ENCODE measurements at places on chromosomes 16 and 17.
A peak's percentile ranks its signal among the peaks of the same experiment; 100 is the strongest.

DNA sequence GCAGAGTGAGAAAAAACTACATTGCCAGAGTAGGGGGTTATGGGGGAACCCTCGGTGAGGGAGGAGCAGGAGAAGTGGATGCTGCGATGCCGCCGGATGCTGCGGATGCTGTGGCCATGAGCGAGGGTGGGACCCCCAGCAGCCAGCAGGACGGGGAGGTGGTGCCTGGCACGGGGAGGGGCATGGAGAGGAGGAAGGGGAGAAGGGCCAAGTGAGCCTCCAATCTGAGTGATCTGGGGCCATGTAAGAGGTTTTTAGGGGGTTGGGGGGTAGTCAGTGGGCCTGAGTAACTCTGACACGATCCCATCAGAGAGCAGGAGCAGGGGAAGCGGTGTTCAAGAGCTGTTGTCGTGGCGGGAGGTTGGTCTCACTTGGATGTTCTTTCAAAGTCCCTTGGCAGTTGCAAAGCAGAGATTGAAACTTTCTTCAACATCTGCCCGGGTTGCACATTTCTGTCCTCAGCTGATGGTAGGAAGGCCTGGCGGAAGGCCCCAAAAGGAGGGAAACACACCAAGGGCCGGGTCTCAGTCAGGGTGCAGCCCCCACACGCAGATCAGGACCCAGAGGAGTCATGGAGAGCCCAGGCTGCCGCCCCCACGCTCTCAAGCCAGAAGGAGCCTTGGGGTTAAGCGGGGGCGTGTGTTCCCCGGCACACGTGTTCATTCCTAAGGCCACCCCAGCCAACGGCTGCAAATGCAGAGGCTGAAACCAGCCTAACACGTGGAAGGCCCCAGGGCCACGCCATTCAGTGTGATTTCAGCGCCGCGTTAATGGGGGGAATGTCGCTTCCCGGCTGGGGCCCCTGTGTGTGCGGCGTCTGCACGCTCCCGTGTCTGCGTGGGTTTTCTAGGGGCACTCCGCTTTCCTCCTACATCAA is 81.7 kb downstream of the ZDHHC7 start:
- DNase-seq, result no peak

- DNase-seq, result no peak
These were observed 6.2 kb downstream of the SPATA2L start for GRCh38 chr16:89695086-89695874.

DNA sequence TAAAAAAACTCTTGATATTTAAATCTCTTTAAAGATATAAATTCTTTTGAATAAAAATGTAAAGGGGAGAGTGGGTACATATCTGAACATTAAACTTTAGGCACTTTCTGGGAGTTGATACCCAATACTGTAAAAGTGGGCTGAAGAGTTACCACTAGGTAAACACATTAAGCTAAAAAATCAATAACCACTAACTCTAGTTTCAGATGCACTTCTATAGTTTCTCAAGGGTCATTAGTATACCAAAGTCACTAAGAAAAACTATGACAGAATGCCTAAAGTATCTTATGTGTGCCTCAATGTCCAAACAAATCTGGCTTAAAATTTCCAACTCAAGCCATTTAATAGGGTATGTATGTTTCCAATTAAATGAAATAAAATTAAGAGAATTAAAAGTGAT is 13.1 kb upstream of the CFDP1 start:
- no peak for DNase-seq

DNA sequence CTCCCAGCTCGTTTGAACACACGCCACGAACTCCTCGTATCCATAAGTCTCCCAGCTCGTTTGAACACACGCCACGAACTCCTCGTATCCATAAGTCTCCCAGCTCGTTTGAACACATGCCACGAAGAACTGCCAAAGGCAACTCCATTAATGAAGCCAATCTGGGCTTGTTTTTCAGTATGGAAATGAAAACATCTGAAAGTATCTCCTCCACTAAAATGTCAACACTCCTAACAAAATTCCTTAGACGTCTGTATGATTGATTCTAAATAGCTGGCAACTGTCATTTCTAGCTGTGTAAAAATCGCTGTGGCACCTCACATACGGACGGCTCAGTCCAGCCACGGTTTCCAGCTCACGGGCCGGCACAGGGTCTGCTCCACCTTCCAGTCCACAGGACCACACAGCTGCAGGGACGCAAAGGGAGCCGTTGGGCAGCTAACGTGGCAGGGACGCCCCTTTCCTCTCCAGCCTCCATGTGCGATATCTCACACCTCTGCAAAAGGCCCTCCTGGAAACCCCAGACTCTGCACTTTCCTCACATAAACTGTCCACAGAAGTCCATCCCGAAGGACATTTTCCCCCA is 67.1 kb upstream of the METRNL start:
- no peak for DNase-seq

- no peak for DNase-seq
These were observed 31.3 kb upstream of the TAC4 start for GRCh38 chr17:49878931-49879904.

DNA sequence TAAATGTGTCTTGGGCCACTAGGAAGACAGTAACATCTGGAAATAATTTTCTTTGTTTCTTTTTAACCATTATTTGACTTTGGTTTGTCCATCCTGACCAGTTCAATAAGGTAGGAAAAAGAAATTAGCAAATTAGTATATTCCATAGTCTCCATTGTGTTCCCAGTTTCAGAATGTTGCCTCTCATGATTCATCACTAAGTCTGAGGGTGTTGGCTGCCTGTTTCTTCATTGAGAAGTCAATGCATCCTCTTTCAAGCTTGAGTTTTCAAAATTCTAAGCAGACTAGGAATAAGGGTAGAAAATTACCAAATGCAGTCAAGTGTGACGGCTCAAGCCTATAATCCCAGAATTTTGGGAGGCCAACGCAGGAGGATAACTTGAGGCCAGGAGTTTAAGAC is 41.9 kb downstream of the ZFHX3 start:
- no peak for DNase-seq

DNA sequence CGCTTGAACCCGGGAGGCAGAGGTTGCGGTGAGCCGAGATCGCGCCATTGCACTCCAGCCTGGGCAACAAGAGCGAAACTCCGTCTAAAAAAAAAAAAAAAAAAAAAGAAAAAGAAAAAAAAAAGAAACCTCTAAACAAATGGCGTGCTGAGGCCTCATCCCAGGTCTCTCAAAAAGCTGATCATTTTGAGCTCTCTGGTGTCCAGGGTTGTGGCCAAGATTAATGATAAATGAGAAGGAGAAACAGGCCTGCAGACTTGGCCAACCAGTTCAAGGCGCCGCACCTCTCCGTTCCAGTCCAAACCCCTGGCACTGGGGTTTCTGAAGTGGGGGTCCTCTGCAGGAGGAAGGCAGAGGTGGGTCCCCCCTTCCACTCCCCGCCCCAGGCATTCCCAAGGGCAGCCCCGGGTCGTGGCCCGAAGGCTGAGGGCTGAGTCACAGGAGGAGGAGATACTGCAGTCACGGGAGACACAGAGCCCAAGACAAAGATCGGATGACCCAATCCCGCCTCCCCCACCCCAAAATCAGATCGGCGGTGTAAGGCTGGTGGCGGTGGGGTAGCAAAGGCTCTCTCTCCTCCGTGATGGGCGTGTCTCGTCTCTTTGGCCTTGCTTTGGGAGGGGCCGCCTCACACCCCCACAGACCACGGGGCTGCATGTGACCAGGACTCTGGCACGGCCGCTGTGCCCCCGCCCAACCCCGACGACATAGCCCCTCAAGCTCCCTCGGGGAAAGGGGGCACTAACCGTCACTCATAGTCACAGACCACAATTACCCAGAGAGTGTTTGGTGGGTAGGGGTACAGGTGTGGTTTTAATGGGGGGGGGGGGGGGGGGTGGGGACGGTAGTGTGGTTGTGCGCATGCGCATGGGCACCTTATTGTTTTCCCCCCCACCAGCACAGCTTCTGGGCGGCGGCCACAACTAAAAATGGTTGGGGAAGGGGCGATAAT is 1.1 kb downstream of the VAT1 start:
- DNase-seq, result peak; percentile 35

- DNase-seq, result no peak
These were observed 14.8 kb downstream of the SNTB2 start for GRCh38 chr16:69201787-69202186.

GRCh38 chr17:49452201-49452600 is 37.5 kb upstream of the PHB1 start:
- no peak for DNase-seq

DNA sequence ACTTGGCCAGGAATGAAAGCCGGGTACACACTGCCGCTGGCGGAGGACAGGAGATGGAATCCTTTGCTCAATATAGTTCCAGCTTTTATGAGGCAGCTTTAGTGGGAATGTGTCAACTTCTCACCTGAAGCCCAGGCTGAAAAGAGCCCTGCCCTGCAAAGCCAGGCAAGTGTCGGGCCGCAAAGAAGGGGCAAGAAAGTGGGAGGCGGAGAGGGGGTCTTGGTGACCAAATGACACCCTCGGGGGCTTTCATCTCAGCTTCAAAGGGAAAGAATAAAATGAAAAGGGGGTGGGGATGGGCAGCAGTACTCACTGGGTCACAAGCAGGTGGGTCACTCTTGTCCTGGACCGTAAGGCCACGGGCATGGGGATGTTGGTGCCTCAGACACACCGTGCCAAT is 62.9 kb downstream of the C16orf95 start:
- no peak for DNase-seq

DNA sequence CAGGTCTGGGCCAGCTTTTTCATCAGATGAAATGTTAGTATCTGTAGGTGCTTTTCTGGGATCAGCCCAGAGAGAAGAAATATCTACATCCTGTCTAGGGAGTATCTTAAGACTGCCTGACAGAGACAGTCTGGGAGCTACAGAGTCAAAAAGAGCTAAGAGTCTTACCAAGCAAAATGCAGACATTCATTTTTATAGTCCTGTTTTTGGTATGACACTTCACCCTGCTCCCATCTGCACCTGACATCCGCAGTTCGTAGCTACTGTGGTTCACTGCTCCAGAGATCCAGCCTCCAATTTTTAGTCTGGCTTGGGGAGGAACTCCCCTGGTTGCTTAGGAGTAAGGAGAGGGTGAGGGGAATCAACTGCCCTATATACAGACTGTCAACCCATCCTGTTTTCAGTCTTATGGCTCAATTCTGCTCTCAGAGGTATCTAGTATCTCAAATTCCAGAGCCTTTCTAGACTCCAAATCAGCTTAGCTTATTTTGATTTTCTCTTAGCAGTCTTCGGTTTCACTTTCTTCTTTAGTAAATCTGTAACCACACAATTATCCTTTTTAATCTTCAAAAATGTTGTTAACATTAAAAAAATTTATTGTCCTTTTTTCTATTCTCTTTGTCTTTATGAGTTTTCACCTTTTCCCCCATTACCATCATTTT is 97.8 kb downstream of the TMEM100 start:
- no peak for DNase-seq

GRCh38 chr16:87841340-87842208 is 27.7 kb downstream of the SLC7A5 start:
- DNase-seq, result no peak

DNA sequence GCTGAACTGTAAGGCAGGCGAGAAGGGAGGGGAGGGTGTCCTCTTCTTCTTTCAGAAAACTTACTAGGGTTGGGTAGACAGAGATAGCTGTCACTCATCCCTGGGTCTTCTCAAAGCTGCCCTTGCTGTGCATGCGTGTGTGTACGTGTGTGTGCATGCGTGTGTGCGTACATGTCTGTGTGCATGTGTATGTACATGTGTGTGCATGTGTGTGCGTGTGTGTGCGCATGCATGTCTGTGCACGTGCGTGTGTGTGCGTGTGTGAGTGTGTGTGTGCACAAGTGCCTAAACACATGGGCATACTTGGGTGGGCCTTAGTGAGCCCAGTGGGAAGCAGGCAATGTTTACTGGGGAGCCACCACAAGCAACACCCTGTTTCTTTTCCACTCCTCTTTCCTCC is 154.8 kb upstream of the TNRC6C start:
- no peak for DNase-seq

- DNase-seq, result no peak
These were observed 33.8 kb downstream of the FA2H start for GRCh38 chr16:74740795-74741304.

GRCh38 chr16:68529608-68529930 is 9.5 kb upstream of the ZFP90 start:
- DNase-seq, result no peak

DNA sequence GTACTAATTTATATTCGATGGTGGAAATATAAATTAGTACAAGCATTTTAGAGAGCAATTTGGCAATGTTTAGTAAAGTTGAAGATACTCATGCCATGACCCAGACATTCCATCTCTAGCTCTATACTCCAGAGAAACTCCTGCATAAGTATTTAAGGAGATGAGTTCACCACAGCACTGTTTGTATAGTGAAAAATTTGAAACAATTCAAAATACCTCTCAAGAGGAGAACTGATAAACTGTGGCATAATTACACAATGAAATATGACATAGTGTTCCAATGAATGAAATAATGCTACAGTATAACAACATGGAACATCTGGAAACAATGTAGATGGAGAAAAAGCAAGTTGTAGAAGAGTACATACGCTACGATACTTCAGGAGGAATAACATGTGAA is 48.6 kb upstream of the IRX3 start:
- DNase-seq, result no peak

- no peak for DNase-seq
These were observed 38.5 kb upstream of the SLC47A1 start for GRCh38 chr17:19494961-19495806.

- no peak for DNase-seq
These were observed 144.8 kb downstream of the KCNJ2 start for GRCh38 chr17:70314096-70314495.

DNA sequence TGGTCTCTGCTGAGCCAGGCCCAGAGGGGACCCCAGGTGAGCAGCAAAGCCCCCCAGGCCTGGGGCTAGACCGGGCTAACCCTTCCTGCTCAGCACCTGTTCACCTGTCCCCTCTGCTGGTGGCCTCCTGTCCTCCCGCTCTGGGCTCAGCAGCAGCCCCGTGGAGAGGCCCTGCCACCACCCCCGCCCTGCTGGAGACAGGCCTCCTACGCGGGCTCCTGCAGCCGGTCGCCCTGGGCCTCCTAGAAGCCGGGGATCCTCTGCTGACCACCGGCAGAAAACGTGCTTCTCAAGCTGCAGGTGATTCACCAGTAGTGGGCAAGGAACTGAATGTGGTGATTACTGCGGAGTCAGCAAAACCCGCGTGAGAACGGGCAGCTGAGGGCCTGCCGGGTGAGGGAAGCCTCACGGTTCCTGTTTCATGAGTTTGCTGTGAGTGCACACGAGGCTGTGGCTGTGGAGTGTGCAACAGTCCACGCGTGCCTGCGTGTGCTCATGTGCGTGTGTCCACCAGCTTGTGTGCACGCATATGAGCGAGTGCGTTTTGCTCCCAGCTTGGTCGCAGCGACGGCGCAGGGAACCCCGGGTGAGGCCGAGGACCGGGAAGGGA is 792 bp downstream of the SECTM1 start:
- DNase-seq, result no peak

DNA sequence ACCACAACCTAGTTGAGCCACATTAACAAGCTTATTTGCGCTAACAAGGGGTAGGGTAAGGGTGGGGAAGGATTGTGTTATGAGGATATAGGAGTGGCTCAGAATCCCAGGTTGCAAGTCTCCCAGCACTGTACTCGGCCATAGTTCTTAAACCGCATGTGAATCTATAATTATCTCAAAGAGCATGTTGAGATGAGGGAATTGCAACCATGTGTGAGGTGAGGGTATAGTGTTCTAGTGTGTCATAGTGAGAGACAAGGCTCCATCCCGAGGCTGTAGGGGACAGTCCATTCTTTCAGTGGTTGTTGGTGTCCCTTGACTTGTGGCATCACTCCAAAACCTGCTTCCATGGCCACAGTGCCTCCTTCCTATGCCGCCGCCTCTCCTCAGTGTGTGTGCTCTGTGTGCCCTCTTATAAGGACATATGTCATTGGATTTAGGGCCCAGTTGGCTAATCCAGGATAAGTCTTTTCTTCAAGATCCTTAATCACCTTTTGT is 22.7 kb upstream of the ATP5MC1 start:
- DNase-seq, result no peak

GRCh38 chr17:5621729-5622128 is 37.4 kb upstream of the NLRP1 start:
- no peak for DNase-seq
